ENCODE measurements at places on chromosomes 6 and 20.

GRCh38 chr6:36326356-36326995, 10.2 kb downstream of the BNIP5 start:
- DNase-seq = no peak

DNA sequence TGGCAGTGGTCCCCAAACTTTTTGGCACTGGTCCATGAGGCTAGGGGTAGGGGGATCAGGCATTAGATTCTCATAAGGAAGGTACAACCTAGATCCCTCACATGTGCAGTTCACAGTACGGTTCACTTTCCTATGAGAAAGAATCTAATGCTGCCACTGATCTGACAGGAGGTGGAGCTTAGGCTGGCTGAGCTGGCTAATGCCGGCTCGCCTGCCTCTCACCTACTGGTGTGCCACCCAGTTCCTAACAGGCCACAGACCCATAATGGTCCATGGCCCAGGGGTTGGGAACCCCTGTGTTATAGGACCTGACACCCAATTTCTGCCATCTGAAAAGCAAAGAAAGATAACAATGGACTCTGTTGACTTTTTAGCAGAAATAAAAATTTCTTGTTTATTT, 199.6 kb downstream of the GMPR start:
- no peak for DNase-seq

DNA sequence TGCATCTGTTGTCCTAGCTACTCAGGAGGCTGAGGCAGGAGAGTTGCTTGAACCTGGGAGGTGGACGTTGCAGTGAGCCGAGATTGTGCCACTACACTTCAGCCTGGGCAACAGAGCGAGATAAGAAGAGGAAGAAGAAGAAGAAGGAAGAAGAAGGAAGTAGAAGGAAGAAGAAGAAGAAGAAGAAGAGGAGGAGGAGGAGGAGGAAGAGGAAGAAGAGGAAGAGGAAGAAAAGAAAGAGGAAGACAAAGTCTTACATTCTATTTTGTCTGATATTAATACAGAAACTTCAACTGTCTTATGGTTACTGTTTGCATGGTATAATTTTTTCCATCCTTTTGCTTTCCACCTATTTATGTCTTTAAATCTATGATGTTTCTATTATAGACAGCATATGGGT, 7.2 kb upstream of the NELFCD start:
- DNase-seq = peak; percentile 13

DNA sequence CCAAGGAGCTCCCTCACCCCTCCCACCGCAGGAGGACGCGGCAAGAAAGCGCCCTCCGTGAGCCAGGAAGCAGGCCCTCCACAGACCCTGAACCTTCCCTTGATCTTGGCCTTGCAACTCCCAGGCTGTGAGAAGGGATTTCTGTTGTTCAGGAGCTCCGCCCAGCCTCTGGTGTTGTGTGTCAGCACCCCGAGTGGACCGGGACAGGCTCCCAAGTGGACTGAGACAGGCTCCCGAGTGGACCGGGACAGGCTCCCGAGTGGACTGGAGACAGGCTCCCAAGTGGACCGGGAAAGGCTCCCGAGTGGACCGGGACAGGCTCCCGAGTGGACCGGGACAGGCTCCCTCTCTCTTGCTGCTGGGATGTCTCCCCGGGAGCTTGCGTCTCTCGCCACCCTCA, 9.3 kb upstream of the NTSR1 start:
- DNase-seq = no peak

DNA sequence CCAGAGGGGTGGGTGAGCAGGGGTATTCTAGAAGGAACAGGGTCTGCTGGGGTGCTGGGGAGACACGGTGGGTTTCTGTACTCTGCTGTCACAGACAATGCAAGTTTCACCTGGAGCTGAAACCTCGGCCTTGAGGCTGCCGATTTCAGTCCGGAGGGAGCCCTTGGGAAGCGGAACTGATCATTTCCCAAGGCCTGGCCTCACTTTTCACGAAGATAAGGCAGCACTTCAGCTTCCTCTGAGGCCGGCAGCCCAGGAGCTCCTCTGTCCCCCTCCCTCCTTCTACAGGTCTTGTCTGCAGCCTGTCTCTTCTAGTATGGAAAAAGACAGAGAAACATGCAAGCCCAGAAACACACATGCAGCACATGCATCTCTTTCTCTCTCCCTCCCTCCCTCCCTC, 242.1 kb downstream of the CDC5L start:
- DNase-seq = no peak

DNA sequence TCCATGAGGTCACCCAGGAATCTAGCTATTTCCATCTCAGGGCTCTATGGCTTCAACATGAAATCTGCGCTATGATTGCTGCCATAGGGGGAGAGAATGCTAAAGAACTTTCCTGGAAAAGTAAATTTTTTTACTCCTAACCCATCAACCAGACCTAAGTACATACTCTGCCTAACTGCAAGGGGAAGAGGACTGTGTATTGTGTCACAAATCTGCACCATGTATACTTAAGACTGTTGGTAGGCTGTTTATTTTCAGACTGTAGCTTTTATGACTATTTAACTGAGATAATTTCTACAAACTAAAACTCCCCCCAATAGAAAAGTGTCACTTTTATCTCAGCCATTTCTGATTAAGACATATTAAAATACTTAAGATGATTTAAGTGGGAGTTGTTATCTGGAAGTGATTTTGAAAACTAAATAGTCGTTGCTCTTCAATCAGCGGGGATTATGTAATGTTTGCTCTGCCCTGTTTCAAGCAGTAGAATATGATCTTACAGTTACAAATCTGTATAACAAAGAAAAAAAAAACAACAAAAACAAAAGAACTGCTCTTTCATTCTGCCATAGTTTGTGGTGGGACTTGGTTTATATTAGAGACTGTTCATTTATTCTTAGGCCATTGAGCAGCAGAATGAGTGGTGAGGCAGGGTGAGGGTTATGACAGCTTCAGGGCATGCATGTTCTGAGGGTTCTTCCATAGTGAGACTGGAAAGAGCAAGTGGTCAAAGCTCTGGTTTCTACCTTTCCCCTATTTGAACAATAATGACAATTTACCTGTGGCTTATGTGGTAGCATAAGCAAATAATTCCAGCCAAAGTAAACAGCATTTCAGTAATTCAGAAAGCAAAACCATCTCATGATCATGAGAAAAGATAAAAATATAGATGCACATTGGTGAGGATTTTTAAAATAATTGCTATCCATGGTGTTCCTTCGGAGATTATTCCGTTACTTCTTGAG, 126.3 kb upstream of the CEP162 start:
- DNase-seq = no peak

- DNase-seq = no peak
These were observed 4.3 kb downstream of the PPP1R11 start for GRCh38 chr6:30071081-30071818.

- no peak for DNase-seq
These were observed 134.9 kb downstream of the MMUT start for GRCh38 chr6:49328051-49328744.

DNA sequence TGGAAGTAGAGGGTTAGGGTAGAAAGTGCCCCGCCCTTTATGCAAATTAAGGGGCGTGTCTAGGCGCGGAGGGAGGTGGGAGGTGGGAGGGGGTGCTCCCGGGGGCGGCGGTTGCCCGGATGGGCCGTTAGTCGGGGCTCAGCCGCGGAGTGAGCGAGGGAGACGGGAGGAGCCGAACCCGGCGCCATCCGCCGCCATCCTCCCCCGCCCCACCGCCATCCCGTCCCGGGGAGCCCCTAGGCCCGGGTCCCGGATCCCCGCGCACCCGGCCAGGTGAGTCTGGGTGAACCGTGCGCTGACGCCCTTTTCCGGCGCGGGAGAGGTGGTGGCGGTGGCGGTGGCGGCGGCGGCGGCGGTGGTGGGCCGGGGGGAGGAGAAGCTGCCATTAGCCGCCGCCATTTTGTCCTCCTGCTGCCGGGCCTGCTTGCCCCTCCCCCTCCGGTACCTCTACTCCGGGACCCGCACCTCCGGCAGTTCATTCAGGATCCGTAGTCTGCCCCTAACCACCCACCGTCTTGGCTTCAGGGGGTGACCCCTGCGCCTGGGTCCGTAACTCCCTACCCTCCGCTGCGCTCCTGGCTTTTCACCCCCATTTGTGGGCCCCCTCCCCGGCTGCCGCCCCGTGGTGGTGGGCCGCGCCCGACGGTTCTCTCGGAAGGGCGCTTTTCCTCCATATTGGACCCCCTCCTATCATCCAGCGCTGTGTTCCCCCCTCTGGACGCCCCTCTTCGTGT, at the start of gene PRRC2A:
PRRC2A (plus strand) TSS at position 130 of the 734 bp plus-strand sequence. CDS start 2,075 bp downstream, outside the sequence.
- no peak for DNase-seq

DNA sequence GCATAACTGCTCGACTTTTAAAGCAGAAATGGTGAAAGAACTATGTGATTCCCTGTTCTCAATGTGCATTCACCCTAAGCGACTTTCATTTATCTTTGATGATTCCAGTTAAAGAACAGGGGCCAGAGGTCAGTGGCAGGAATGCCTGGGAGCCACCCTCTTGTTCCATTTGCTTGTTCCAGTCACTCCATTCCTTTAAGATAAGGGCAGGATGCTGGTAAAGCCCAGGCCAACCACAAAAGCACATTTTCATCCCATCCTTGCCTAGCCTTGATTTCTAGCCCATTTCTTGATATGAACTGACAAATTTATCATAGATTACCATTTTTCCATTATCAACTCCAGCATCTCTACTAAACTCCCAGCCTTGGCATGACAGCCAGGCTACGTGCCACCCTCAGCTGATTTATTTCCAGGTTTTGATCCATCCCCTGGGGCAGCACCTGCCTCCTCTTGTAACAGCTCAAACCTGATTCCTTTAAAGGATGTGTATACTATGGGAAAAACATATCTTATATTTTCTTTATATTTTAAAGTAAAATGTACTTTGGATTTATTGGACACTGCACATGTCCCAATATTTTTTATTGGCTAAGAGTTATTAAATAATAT, 19.2 kb downstream of the HMGN3 start:
- no peak for DNase-seq

DNA sequence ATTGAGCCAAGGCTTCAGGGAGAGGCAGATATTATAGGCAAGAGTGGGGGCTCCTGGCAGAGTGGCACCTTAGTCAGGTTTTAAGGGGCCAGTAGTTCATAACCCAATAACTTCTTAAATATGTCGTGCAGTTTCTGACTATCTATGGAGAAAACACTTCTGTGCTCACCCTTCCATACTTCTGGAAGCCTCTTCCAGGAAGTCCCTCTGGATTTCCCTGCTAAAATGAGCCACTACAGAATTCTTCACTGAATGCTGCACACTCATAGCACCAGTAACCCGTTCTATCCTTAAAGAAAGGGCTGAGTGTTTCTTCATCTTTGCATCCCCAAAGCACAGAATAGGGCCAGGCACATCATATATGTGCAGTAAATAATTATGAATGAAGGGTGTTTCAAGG, 198.5 kb upstream of the SLC24A3 start:
- DNase-seq = no peak

- peak; percentile 77 for DNase-seq
These were observed 52.8 kb downstream of the GTF2H5 start for GRCh38 chr6:158220786-158221442.

- no peak for DNase-seq
These were observed 375.1 kb downstream of the ZFAND3 start for GRCh38 chr6:38194589-38194988.

All from inflammatory macrophage treated with lipopolysaccharide for 1 hour (primary cell).